ENCODE measurements at places on chromosomes 6 and 20.

GRCh38 chr6:33249732-33250630 is 21.7 kb downstream of the VPS52 start:
- no peak for DNase-seq

- no peak for DNase-seq
Observed at GRCh38 chr20:63846888-63847236, 14.4 kb upstream of the ABHD16B start.

GRCh38 chr6:8934318-8934717 is 499.0 kb upstream of the SLC35B3 start:
- no peak for DNase-seq

DNA sequence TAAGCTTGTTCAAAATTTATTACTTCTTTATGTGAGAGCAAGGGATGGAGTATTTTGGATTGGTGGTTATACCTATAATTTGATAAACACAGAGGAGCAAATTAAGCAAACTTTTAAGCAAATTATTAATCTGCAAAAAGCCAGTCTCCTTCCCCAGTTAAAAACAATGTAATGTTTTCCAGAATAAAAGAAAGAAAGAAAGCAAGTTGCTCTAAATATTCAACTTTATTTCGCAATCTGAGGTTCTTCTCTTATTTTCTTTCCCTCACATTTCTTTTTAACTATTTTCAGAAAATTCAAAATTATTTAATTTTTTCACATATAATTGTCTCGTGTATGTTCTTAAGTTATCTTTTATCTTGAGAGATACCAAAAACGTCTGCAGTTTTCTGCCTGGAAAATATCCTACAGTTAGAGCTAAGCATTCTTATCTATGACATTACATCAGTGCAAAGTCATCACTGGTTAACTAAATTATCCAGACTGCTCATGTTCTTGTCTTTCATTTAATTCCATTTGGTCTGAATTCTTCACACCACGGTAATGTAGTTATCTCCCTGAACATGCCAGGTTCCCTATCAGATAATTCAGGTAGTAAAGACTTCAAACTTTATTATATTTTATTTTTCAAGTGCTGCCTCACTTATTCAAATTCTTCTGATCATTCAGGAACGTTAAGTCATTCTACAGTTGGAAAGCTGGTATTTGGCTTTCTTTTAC is 3.3 kb upstream of the CNKSR3 start:
- no peak for DNase-seq

DNA sequence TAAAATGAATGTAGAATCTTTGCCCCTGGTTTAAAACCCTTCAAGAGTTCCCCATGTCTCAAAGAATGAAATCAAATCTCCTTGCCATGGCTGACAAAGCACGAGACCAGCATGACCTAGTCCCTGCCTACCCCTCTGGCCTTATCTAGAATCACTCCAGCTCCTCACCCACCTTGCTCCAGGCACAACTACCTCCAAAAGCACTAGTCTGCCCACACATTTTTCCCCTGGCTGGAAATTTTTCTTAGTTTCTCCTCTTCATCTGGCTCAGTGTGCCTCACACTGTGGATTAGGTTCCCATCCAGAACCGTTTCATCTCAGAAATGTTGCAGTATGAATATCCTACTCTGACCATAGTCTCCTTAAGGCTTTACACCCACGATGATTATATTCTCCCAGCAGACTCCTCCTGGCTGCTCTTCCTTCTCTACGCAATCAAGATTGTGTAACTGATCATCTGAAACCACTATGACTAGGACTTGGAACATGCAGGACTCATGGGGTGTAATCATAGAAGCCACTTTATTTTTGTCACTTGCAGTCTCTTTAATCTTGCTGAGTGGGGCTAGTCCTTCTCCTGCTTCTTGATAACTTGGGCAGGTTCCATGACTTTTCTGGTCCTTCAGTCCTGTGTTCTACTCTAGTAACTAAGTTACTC is 7.8 kb upstream of the MRS2 start:
- no peak for DNase-seq

GRCh38 chr6:30955367-30956042 is 14.7 kb downstream of the MUCL3 start:
- peak; percentile 47 for DNase-seq

DNA sequence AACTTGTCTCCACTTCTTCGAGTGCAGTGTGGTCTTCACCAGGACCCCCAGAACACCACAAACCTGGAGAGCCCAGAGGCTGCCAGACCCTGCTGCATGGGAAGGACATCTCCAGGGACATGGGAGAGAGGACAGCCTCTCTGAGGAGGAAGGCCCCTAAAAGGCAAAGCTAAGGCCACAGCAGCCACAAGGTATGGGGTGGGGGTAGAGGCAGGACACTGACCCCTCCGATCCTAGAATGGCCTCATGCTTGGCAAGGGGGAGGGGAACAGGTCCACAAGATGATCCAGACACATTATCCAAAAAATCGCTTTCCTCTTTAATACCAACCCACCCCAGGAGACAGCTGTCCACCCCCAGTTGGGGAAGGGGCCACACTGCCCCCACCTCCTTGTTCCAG is 1.9 kb downstream of the B3GALT4 start:
- DNase-seq = no peak

DNA sequence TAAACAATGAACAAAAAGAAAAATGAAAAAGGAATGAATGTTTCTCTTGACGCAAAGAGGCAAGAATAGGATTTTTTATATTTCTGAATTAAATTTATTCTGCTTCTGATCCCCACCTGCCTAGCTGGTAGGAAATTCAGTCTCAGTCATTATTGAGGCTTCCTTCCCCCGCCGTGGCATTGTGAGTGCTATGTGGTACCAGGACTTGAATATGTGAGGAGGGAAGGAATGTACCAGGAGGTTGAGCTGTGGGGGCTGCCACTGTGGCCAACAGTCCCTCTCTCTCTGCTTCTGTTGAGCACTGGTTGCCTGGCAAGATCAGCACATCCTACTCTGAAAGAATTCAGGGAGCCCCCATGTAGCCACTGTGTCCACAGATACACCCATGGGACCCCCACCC is 368.1 kb upstream of the JARID2 start:
- no peak for DNase-seq

DNA sequence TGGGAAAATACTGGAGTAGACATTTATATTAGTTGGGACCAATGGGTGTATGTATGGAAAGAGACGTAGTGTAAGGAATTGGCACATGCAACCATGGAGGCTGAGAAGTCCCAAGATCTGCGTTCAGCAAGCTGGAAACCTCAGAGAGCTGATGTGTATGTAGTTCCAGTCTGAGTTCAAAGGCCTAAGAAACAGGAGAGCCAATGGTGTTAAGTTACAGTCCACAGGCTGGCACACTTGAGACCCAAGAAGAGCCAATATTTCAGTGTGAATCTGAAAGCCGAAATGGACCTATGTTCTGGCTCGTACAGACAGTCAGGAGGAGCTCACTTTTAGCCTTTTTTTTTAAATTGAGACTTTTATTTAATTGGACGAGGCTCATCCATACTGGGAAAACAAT is 244.2 kb downstream of the CDKAL1 start:
- no peak for DNase-seq

- no peak for DNase-seq
Observed at GRCh38 chr6:113350461-113350860, 506.7 kb upstream of the MARCKS start.

DNA sequence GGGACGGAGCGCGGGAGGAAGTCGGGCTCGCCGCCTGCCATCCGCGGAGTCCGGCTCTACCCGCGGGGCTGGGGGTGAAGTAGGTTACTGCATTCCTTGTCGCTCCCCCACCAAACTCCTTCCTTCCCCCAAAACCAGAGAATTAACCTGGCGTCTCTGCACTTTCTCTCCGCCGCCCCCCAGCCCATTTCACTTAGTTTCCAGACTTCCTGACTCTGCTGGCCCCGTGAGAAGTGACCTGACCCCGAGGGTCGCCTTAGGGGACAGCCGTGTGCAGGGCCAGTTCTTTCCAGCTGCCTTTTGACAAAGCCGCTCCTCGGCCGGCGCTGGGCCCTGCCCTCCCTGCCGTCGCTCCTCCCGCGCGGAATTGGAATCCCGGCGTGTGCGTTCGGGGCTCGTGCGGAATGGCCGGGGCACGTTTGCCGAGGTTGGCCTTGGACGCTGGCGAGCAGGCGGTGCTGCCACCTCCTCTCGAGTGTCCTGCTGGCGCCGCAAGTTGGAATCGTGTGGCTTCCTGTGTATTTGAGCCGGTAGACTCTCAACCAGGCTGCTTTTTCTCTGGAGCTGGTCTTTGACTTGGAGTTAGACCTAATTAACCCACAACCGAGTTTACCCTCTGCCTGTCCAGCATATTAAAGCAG is 650 bp downstream of the DCBLD1 start:
- DNase-seq = no peak

GRCh38 chr6:11987386-11987785 is 24.7 kb upstream of the HIVEP1 start:
- DNase-seq = no peak

DNA sequence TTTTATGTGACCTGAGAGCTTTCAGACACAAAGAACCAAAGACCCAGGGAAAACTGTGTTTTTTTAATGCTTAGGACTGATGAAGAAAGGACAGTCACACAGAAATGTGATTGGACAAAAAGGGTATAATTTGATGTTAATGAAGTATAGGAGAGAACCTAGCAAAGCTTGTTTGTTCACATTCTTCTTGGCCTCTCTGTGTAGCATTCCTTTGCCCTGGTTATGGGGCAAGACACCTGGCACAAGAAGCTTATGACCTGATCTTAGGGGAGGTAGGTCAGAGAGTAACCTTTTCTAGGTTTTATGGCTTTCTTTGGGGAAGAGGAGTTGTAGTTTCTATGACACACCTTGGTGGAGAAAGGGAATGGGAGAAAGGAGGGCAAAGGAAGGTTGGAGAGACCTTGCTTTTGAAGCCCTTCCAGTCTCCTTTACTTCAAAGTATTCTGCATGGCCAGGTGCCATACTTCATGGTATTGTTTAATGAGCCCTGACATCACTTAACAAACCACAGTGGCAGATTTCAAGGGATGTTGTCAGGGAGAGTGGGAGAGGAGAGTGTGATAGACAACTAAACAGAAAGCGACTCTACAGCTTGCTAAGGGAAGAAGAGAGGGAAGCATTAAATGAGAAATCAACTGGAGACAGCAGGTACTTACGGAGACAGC is 701.8 kb upstream of the FLRT3 start:
- no peak for DNase-seq

- DNase-seq = no peak
Observed at GRCh38 chr20:63070301-63070625, 63.5 kb upstream of the BHLHE23 start.

- DNase-seq = no peak
Observed at GRCh38 chr6:157094038-157094437, 229.3 kb downstream of the TMEM242 start.

DNA sequence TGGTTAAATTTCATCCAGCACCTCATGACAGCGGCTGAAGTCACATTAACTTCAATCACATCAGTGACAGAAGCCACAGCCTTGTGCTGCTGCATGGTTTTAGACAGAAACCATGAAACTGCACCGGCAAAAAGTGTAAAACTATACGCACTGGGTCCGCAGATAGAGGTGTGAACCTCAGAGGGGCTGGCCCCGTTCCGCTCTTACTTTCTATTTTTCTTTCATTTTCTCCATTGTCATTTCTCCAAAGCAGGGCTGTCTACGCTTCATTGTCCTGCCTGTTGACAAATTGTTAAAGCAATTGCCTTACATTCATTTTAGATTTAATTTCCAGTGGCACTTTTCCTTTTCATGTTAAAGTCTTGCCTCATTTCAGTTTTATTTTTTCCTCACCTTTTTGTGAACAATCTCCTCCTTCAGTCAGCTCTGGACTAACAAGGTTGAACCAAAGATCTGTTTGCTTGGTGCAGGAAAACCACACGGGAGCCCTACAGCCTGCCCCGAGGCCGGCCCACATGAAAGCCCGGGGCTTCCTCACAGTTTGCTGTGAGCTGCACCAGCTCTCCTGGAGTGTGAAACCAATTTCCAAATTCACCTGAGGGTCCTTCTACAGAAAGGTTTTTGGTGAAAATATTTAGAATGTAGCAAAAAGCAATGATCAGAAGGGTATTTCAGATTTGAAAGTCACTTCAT is 63.7 kb downstream of the PRR18 start:
- no peak for DNase-seq

DNA sequence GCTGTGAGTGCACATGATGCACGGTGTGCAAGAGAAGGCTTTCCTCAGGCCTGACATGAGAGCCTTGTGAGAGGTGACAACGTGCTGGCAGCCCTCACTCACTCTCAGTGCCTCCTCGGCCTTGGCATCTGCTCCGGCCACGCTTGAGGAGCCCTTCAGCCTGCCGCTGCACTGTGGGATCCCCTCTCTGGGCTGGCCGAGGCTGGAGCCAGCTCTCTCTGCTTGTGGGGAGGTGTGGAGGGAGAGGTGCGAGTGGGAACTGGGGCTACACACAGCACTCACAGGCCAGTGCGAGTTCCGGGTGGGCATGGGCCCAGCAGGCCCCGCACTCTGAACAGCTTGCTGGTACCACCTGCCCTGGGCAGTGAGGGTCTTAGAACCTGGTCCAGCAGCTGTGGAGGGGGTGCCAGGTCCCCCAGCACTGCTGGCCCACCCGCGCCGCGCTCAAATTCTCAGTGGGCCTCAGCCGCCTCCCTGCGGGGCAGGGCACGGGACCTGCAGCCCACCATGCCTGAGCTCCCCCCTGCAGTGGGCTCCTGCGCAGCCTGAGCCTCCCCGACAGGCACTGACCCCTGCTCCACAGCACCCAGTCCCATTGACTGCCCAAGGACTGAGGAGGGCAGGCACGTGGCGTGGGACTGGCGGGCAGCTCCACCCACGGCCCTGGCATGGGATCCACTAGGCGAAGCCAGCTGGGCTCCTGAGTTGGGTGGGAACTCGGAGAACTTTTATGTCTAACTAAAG is 74.9 kb upstream of the BMP5 start:
- DNase-seq = no peak

GRCh38 chr20:37786043-37786442 is 92.2 kb downstream of the CTNNBL1 start:
- DNase-seq = no peak

GRCh38 chr6:39402239-39402751 is 79.8 kb upstream of the KCNK16 start:
- no peak for DNase-seq

DNA sequence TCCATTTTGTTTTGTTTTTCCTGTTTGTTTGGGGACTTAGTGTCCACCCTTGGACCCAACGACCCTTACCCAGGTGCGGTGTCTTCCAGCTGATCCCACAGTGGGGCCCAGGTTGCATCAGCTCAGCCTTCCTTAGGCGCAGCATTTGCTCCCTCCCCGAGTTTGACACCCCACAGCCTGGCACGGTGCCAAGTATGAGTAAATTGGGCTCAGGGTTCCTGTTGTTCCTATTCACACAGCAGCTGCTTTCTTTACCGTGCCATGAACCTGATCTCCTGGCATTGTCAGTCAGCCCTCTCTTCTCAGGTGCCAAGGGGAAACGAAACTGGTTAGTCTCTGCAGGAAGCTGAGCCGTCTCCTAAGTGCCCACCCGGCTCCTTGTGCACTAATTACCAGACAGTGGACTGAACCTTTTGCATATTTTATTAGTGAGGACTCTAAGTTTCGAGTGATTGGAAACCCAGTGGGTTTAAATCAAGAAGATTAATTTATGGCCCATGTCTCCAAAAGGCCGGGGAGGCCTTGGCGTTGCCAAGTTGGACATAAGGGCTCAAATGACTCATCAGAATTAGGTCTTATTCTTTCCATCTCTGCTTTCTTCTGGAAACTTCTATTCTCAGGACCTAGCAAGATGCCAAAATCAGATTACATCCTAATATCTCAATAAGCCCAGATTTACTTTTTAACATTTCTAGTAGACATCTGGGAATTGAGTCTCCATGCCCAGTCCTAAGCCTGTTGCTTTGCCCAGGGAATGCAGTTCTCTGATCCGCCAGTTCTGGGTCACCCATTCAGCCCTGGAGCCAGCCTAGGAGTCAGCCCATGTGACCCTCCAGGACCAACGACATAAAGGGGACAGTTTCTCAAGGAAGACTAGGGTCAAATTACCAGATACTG is 68.8 kb downstream of the TSHZ2 start:
- DNase-seq = no peak

GRCh38 chr20:54646156-54646517 is 170.7 kb downstream of the DOK5 start:
- no peak for DNase-seq

All from stimulated activated CD8-positive, alpha-beta memory T cell treated with anti-CD3 and anti-CD28 coated beads, Interleukin-7, amount 100 ng/mL, for 1 hour (primary cell).